Activated T-cell treated with anti-CD3 and anti-CD28 coated beads for 48 hours (primary cell): ENCODE measurements at places on chromosomes 13 and 19.

- no peak for DNase-seq
Observed at GRCh38 chr19:45191375-45191774, 12.8 kb downstream of the BLOC1S3 start.

- no peak for DNase-seq
Observed at GRCh38 chr19:3494051-3494450, 6.4 kb downstream of the DOHH start.

DNA sequence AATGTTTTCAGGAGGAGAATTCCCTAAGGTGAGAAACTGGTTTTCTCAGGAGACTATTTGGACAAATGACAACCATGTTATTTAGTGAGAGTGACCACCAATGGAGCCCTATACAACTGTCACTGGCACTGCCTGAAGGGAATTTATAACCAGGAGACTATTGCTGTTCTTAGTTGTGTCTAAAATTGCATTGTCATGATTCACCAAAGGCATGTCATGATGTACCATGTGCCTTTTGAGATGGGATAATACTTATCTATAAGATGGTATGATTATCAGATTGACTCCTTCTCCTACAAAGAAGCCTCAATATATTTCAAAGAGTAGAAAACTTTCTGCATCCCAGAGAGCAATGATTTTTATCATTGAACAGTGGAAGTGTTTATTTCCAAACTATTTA lies 739.4 kb upstream of the GPC6 start:
- DNase-seq, result no peak

DNA sequence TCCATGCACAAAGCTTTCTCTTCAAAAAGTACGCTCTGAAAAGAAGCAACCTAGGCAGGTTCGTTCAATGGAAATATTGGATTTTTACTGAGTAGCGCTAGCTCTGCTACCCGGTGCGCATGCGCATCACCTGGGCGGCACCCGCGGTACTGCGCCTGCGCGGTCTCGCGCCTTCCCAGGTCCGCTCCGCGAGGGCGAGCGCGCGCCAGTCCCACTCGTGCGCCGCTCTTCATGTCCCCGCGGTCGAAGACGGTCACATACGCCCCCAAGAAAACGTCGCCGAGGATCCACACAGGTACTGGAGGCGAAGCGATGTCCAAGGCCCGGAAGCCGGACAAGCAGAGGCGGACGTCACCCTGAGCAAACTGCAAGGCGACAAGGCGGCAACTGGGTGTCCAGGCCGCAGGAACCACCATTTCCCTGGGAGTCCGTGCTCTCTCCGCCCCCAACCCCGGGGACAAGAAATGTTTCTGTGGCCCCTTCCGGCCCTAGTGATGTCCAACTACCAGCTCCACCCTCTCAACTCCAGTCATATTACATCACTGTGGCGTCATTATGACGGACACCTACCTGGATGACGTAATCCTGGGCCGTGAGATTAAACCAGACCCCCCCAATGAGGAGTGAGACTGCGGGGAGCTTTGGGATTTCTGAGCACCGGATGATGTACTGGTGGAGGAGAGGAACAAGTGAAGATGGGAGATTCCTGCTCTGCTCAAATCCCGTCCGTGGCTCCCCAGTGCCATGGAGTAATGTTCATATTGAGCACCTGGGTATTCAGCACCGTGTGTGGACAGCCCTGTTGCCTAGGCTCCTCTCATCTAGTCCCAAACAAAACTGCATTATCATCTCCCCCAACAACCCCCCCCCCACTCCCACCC lies 4.8 kb upstream of the KCNC3 start:
- DNase-seq, result peak; percentile 83

- DNase-seq, result no peak
Observed at GRCh38 chr19:2982561-2982960, 5.2 kb downstream of the TLE6 start.

- no peak for DNase-seq
Observed at GRCh38 chr13:114124921-114125320, 7.5 kb downstream of the RASA3 start.

GRCh38 chr13:85806553-85807175 lies 7.4 kb upstream of the SLITRK6 start:
- DNase-seq, result no peak

- DNase-seq, result no peak
Observed at GRCh38 chr19:48491793-48492123, 19.9 kb downstream of the LMTK3 start.

DNA sequence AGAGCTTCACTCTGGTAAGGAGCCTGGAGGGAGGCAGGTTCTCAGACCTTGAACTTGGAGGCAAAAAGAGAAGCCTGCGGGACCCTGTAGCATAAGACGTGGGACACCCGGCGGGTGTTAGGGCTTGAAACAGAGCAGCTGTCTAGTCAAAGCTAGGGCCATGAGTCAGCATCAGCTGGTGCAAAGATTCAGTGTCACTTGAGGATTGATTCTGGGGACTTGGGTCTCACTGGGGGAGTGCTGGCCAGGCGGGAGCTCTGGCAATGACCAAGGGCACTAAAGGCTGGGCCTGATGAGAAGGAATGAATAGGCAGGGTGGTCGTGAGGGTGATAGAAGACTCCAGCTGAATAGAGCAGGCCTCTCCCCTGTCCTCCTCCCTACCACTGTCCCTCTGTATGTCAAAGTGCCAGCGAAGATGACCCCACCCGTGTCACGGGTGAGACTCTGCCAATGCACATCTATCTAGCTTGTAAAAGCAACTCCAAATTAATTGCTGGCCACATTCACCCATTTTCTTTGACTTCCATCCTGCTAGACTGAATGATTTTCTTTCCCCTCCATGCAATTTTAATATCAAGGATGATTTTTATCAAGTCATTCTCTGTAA lies 97.1 kb downstream of the MBNL2 start:
- DNase-seq, result no peak

DNA sequence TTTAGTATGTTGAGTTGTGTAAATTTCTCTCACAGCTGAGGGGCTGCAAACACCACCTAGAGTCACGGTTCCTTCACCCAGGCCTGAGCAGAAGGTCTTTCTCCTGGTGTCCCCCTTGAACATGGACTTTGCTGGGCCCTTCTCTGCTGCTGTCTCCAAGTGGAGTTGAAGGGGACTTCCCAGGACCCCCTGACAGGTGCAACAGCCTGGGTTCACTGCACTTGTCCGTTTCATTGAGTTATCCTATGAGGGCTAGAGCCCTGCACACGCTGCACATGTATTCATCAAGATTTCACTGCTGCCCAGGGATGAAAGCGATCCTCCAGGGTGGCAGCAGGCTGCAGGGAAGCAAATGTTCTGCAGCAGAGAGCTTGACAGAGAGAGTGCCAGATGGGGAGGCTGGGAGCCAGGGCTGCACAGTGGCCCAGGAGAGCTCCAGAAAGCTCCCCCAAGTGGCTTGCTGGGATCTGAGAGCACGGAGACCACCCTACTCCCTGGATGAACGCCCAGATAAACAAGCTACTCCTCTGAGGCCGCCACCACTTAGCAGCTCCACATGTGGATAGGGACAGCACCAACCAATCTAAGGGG lies 10.3 kb downstream of the TMEM272 start:
- no peak for DNase-seq

DNA sequence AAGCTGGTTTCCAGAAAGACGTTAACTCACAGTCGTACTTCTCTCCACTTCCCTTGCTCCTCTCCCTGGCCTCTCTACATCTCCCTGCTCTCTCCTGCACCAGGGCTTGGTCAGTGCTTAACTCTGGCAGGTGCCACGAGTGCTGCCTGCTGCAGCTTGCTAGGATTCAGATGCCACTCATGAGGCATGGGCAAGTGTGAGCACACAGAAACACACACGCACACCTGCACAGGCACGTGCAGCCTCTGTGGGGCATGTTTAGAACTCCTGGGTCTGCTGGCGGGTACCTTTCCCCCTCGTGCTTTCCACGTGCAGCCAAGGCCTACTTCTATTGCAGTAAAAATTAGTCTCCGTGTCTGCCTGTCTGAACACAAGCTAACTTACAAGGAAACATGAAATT lies 31.8 kb downstream of the SOX1 start:
- no peak for DNase-seq

- no peak for DNase-seq
Observed at GRCh38 chr13:114310956-114311355, 3.3 kb upstream of the CHAMP1 start.

- no peak for DNase-seq
Observed at GRCh38 chr19:47026156-47026555, 6.5 kb downstream of the NPAS1 start.

DNA sequence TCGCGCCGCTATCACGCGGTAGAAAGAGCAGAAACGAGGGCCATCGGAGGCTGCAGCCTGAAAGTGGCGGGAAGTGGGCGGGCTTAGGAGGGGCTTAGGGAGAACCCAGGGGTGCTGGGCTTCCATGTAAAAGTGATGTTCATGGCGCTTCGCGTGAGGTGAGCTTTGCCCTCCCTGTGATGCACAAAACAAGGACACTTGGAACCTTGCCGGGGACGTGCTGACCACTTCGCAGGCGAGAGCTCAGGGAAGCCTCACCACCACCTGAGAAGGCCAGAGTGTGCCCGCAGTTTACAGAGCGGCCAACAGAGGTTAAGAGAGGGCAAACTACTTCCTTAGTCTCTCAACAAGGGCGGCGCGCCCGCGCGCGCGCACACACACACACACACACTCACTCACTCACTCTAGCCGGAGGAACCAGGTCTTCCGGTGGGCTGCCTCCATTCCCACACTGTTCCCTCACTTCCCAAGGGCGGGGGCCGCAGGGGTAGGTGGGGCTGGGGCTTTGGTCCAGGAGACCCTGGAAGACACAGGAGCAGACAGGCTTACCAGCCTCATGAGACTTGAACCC lies 651 bp downstream of the GAPDHS start:
- peak; percentile 39 for DNase-seq

DNA sequence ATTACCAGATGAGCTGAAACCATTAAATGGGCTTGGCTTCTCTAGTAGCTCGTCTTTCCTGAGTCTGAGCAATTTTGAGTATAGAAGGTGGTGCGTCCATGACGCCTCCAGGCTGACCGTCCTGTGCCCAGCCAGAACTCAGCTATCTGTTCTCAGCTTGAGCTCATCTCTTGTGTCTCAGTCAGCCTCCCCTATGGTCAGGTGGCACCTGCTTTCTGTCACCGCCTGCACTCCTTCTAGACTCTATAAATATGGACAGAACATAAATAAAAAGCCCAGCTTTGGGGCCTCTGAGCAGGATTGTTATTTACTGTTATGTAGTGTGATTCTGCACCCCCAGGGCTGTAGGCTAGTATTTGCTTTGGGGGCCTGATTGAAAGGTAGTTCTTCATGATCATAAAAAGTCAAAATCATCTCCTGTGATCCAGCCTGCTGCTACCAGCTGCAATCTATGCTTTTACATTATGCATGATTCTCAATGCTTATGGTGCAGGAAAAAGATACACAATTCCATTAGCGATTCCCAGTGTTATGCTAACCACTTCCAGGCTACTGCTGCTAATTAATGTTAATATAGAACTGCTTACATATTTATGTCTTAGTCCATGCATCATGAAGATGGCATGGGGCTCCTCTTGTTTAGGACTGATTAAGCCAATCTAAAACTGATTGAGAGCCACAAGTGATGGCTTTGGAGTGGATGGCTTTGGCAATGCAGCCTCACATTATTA lies 72.5 kb upstream of the TMTC4 start:
- no peak for DNase-seq

DNA sequence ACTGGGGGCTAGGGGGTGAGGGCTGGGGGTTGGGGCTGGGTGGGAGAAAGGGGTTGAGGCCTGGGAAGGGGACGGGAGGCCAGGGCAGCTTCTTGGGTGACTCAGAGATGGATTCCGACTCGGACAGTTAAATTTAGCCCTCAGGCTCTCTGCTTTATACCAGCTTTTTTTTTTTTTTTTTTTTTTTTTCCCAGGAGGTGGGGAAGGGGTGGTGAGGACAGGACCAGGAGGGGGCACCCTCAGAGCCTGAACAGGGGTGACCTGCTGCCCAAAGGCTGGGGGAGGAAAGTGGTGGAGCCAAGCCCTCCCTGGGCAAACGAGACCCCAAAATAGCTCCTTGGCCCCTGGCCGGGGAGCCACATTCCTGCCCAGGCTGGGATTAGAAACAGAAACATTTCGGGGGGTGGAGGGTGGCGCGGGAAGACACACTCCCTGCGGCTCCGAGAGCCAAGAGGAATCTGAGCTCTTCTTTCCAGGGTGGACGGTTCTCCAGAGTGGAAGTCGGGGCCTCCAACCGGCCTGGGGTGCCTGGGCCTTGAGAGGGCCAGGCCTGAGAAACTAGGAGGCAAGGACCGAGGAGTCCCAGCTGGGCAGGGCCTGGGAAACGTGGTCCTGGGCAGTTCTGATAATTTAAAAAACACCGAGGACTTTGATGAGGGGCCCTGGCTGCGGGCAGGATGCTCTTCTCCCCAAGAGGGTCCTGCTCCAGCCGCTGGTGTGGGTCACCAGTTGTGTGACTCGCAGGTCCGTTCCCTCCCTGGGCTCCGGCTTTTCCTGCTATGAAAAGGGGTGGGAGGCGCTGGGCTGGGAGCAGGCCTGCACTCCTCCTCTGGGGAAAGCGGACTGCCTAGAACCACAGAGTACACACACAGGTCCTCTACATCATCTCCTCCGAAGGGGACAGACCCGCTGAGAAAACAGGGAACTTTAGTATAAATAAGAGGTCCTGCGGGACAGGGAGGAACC lies 813 bp upstream of the DMPK start:
- no peak for DNase-seq

- DNase-seq, result no peak
Observed at GRCh38 chr13:95250961-95251360, 50.3 kb downstream of the ABCC4 start.

- no peak for DNase-seq
Observed at GRCh38 chr13:56687131-56687530, 453.6 kb upstream of the PRR20A start.

DNA sequence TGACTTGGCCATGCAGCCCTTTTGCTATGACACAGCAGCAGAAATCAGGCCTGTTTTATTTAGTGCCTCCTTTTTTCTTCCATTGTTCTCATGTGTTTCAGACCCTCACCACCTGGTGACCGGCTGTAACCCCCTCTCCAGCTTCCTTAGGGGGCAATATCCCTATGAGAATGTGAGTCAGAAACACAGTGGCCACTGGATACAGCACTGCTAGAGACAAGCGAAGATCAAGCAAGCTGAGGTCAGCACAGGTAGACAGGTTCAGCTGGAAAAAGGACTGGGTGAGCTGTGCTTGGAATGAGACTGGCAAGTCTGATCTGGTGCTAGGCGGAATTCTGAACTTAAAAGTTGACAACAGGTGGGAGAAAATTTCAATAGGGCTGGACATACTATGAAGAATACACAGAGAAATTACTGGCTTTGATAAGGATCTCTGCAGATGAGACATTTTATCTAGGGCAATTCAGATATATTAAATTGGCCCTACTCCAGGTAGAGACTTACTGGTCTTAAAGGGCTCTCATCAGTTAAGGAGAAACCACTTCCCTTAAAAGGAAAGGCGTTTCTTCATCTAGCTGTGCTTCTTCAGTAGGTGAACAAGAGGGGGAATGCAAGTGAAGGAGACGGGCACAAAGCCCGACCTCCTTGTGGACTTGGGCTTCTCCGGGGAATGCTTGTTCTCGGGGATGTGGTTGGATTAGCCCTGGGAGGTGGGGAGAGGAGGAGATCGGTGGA lies 83.3 kb downstream of the ERCC5 start:
- DNase-seq, result no peak

GRCh38 chr19:44824761-44825160 lies 15.9 kb downstream of the BCAM start:
- no peak for DNase-seq
